ENCODE measurements at places on chromosomes 2 and 18. TPM values are rescaled to one million over a fixed set of nuclear protein-coding genes. Genes with fewer than 3 reads are reported as not detected.

The ALPG gene
- not detected for total RNA-seq

DNA sequence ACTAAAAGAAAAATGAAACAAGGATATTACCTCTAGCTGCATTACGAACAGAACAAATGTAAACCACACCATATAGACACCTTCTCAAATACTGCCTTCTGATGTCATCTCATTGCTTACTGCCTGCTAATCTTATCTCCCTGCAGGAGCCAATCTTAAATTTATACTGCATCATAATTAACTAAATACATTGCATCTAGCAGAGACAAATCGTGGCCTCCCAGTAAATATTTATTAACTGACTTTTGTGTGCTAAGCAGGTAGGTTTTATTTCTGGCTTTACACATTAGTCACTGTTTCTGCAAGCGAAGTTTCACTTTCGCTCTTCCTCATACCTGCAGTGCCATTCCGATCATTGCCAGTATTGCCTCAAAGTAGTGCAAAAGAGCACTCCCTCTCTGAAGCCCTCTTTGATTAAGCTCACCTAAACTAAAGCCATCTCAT is 67.5 kb downstream of the SPATS2L start:
- DNase-seq: no peak

GRCh38 chr2:42029639-42030199 is 18.1 kb upstream of the PKDCC start:
- no peak for DNase-seq

DNA sequence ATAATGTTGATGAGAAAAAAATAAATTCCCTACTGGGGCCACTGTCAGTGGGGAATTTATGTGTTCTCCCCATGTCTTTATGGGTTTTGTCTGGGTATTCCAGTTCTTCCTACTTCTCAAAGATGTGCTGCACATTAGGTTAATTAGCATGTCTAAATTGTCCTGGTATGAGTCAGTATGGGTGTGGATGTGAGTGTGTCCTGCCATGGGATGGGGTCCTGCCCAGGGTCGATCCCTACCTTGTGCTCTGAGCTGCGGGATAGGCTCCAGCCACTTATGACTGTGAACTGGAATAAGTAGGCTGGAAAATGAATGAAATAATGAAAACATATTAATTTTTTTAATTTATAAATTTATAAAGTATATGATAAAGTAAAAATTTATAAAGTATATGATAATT is 167.5 kb downstream of the UBR3 start:
- no peak for DNase-seq
